8988T (cell line): ENCODE measurements at places on chromosomes 7 and 10.

- peak; percentile 34 for DNase-seq
Measured at GRCh38 chr10:23439961-23440889, 1.4 kb downstream of the OTUD1 start.

DNA sequence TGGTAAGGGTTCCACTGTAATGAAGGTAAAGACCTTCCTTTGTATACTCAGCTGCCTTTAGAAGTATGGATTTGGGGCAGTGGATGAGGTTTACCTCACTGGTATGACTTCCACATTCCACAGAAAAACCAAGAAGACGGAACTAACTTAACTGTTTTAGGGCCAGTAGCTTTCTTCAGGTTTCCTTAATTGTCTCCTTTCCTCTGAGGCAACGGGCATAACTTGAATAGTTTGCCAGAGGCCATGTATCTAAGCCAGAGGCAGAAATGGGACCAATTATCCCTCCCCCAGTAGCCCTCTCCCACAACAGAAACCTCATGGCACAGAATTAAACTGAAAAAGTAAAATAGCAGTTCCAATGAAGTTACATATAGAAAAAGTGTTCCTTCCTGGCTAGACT, 281.7 kb downstream of the PHTF2 start:
- no peak for DNase-seq

GRCh38 chr10:2790396-2791188, 276.8 kb upstream of the PFKP start:
- no peak for DNase-seq

DNA sequence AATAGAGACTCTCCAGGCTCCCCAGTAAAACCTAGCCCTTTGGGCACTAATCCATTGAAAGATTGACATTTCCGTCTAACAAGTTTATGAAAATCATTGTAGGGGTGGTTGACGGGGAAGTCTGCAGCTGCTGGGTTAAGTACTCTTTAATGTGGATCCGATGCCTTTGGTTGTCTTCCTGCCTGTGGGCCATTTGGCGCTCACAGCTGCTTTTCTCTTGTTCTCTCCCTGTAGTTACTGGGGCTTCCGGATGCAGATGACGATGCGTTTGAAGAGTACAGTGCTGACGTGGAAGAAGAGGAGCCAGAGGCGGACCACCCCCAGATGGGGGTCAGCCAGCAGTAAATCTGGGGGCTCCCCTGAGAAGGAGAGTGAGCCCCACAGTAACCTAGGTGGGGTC, 22.4 kb downstream of the MTURN start:
- DNase-seq = no peak

GRCh38 chr7:39172137-39172536, 194.4 kb downstream of the POU6F2 start:
- DNase-seq = no peak

GRCh38 chr10:75286901-75287300, 51.1 kb upstream of the COMTD1 start:
- DNase-seq = no peak

GRCh38 chr10:102419269-102420180, 940 bp upstream of the PSD start:
- DNase-seq = peak; percentile 82

DNA sequence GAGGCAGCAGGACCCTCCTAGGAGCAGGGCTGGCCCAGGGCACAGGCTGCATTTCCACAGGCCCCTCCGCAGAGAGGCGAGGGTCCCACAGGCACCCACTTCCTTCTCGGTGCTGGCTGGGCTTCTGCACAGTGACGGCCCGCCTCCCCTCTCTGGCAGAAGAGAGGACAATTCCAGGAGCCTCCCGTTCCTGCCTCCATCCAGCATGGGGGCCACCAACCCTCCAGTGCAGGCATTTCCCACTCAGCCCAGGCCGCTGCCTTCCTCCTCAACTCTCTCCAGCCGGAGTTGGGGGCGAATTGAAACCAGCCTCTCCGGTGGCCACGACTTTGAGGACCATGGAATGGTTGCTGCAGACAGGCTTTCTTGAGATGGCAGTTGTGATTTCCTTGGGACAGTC, 125.0 kb upstream of the PPP2R2D start:
- DNase-seq = no peak

DNA sequence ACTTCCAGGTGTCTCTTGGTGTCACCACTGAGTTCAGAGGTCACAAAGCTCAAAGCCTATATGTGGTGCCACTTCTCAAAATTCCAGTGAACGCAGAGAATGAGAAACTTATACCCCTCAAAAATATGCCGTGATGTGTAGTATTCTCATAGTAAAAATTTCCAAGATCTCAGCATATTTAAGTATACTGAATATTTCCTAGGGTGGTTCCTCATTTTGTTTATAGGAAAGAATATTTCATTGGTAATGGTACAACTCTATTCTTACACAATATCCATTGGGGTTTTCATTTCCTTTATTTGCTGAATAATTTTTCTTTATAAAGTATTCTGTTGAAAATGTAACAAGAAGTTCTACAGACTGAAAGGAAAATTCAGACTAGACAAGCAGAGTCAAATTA, 58.9 kb upstream of the ADO start:
- no peak for DNase-seq

DNA sequence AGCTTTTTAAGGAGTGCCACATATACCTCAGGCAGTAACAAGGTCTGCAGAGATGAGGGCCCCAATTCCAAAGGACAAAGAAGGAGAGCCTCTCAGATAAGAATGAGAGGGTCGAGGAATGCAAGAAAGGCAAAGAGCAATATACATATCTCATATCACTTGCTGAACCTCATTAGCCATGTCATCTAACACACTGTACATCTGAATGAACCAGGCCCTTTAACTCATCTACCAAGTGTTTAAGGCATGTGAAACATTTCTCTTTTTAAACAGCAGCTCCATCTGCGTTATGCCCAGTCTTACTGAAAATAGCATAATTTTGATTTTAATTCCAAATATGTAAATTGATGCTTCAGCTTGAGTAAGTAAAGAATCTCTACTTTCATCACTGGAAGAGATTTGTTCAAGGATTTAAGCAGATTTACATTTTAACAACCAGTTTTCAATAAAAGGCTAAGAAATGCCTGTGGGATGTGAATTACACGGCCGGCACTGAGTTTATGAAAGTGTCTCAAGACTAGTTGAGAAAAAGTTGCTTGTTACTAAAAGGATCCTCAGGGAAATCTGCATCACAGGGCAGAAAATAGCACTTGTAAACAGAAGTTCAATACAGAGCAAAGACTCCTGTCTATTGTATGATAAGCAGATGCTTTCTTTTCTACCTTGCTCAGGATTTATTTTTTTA, 123.8 kb upstream of the SLC26A5 start:
- DNase-seq = no peak

GRCh38 chr7:17234398-17235031, 63.9 kb upstream of the AHR start:
- DNase-seq = no peak

DNA sequence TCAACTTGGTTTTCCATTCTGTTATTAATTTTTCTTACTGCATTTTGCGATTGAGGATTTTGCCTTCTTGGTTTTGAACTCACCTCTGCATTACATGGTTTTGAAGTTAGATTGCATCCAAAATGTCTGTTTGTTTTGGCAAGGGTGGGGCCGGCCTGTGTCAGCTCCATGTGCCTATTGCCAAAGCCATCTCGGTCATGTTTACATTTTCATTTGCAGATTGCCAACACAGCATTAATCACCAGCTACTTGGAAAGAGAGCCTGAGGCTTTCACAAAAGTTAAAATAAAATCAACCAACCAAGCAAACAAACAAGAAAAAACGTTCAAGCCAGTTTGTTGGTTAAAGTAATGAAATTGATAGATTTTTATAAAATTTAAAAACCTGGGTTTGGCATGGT, 695.8 kb downstream of the TYW1 start:
- no peak for DNase-seq

- no peak for DNase-seq
Measured at GRCh38 chr7:28362812-28363211, 49.5 kb upstream of the CREB5 start.

- DNase-seq = no peak
Measured at GRCh38 chr10:68212721-68213352, 19.1 kb downstream of the ATOH7 start.

DNA sequence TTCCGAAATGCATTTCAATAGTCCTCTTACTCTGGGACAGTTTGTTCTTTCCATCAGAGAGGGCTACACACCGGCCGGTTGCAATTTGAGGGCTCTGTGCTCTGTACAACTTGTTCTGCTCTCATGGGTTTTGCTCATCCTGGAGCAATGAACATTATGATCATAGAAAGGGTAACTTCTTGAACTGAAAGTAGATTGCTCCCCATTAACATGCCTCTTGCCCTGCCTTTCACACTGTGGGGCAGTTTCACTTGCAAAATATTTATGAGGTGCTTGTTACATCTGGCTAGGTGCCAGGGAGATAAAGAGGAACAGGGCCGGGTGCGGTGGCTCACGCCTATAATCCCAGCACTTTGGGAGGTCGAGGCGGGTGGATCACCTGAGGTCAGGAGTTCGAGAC, 97.3 kb upstream of the MPP7 start:
- DNase-seq = no peak

DNA sequence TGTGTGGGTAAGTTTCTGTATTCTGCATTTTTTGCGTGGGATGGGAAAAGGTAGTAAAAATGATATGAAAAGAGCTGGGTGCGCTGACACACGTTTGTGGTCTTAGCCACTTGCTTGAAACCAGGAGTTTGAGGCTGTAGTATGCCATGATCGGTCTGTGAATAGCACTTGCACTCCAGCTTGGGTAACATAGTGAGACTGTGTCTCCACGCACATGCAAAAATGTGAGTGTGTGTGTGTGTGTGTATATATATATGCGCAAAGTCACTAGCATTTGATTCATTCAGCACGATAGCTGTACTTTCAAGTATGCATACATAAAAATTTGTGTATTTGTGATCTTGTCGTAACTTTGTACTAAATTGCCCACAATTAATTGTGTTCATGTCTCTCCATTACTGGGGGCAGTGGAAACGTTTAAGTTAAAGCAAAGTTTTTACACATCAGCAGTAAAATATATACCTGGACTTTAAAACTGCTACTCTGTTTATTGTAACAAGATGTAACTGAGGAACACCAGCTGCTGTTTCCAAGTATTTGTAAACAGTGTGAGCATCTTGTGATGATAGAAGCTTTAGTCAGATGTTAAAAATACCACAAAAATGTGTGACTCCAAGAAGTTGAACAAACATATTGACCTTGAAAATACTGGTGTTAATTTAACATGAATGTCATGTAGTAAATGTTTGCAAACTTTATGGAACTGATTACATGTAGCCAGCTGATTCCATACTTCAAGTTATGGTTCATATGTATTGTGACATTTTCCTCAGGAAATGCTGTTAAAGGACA, 1.6 kb downstream of the ZRANB1 start:
- no peak for DNase-seq

- DNase-seq = no peak
Measured at GRCh38 chr7:148929176-148929575, 45.1 kb upstream of the EZH2 start.
